NCI-H1048 (cell line): ENCODE measurements at places on chromosomes 11 and 22.
A peak's percentile ranks its signal among the peaks of the same experiment; 100 is the strongest.

DNA sequence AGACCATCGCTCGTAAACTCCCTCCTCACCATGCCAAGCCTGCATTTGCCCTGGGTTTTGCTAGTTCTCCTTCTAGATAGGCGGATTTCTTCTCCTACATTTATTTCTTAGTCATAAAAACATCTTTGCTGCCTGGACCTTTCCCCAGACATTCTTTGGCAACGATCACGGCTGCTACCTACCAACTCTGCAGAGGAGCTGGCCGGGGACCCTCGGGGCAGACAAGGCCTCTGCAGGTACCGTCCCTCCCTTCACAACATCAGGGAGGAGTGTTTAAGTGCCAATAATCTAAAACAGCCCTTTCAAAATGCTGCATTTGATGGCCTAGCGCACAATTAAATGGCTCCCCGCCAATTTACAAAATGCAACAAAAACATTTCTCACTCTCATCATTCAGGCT, 34.4 kb downstream of the BRD1 start:
- no peak for DNase-seq

GRCh38 chr11:12377824-12378593, 638 bp downstream of the PARVA start:
- DNase-seq, result no peak

- DNase-seq, result no peak
Observed at GRCh38 chr11:33642461-33643166, 58.0 kb downstream of the C11orf91 start.

GRCh38 chr11:67116758-67117105, 2.3 kb upstream of the KDM2A start:
- no peak for DNase-seq

DNA sequence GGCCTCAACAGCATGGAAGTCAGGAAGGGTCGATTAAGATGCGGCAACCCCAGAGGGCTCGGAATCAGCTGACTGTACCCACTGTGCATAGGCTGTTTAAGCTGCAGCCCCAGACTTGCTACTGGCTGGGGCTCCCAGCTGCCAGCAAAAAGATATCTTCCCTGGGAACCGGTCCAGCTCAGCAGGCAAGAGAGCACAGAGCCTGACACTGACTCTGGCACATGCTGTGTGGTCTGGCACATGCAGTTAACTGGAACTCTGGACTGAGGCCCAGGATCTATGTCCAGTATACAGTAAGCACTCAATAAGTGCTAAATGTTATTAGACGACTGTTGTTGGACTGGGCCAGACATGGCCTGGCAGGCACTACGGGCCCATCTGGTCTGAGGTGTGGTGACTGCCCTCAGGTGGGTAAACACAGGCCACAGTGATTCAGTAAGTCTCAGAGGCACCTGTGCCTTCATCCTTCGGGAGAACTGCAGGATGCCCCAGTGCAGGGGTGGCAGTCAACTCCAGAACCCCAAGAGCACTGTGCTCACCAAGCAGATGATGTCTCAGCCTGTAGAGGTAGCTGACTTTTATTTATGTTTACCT, 87.6 kb downstream of the LARGE1 start:
- DNase-seq, result no peak

DNA sequence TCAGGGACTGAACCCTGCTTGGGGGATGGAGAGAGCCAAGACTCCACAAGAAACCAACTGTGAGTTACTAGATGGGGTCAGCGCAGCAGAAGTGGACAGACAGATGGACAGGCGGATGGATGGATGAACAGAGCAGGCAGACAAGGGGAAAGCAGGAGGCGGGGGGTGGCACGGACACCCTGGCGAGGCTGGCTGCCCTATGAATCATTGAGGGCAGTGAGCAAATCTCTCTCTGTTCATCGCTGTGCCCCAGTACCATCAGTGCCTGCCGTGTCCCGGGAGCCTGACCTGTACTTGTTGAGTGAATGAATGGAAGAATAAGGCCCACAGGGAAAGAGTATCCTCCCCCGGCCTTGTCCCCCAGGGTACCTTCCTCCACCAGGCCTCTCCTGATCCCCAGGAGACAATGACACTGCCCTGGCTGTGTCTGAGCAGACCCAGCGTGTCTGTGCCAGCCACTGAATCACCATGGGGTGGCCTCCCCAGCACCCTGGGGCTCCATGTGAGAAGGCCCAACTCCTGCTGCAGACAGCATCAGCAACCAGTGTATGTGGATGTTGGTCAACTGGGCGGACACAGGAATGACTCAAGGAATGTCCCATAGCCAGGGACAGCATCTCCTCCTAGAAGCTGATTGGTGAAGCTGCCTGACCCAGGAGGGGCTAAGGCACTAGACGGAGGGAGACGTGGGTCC, 5.1 kb upstream of the KLHL35 start:
- DNase-seq, result no peak

GRCh38 chr11:134079317-134079716, 10.4 kb downstream of the JAM3 start:
- no peak for DNase-seq

DNA sequence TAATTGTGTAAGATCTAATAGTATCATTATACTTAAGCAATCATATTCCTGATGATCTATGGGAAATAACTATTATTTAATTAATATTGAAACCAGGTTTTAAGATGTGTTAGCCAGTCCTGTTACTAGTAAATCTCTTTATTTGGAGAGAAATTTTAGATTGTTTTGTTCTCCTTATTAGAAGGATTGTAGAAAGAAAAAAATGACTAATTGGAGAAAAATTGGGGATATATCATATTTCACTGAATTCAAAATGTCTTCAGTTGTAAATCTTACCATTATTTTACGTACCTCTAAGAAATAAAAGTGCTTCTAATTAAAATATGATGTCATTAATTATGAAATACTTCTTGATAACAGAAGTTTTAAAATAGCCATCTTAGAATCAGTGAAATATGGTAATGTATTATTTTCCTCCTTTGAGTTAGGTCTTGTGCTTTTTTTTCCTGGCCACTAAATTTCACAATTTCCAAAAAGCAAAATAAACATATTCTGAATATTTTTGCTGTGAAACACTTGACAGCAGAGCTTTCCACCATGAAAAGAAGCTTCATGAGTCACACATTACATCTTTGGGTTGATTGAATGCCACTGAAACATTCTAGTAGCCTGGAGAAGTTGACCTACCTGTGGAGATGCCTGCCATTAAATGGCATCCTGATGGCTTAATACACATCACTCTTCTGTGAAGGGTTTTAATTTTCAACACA, 6.4 kb downstream of the BIRC3 start:
- DNase-seq, result no peak

DNA sequence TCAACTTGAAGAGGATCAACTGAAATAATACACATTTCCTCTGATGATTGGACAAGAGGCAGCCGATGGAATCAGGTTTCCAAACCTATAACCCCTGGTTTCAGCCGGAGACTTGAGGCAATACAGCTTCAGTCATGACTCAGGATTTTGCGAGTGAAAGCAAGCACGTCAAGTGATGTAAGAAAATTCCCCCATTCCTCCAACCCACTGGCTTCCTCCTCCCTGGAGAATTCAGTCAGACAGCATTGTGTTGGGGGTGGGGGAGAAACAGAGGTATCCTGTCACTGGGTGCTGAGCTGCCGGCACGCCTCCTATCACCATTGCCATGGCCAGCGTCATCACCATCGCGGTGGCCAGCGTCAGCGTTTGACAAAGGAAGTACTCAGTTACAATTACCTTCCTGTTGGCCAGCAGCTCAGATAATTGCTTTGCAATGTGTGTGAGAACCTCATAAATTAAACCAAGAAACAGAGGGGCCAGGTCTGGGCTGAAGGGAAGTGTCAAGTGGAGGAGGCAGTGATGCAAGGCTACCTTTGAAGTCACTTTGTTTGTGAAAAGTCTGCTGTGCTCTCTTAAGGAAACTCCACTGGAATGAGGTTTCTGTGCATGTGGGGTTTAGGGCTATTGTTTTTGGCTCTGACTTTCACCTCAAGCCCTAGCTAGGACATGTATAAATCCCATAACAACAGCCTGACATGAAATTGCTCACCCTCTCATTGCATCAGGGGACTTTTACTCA, 50.2 kb downstream of the LIF start:
- DNase-seq, result no peak

GRCh38 chr11:77580712-77581337, 8.9 kb upstream of the AQP11 start:
- DNase-seq, result no peak

DNA sequence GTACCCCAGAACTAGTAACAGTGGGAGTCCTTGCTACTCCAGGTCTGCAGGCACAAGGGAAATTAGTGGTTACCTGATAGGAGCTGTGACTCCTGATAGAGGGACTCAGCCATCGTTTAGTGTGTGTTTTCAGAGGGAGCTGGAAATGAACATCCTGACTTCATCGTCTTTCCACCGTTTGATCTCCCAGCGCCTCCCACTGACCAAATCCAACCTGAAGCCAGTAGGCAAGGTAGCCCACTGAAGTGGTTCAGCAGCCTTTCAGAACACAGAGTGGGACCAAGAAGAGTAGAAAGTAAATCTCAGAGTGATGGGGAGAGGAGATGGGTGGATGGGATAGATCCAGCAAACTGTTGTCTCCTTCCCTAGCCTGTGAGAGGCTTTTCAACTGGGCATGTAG, 385.9 kb downstream of the INSC start:
- DNase-seq, result no peak

DNA sequence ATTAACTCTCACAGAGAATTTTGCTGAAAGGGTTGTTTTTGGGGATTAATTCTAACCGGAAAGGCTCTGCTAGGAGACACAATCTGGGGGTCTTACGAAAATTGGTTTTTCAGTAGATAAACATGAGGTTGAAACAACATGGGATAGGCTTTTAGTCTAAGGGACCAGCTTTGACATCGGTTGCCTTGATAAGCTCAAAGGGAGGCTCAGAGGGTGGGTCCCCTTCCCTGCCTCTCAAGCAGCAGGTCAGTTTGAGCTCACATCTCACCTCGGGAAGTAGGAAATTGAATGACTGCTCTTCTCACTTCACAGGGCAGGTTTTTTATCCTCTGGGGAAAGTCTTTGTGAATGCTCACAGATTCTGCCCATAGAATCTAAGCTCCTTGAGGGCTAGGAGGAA, 70.2 kb upstream of the KIRREL3 start:
- no peak for DNase-seq

- DNase-seq, result no peak
Observed at GRCh38 chr11:12288931-12289666, 88.3 kb upstream of the PARVA start.

- no peak for DNase-seq
Observed at GRCh38 chr11:8567602-8568198, 26.3 kb downstream of the STK33 start.

- peak; percentile 4 for DNase-seq
Observed at GRCh38 chr22:43884600-43885318, 7.1 kb downstream of the PNPLA5 start.

GRCh38 chr22:40046126-40046525, 51.4 kb downstream of the FAM83F start:
- DNase-seq, result no peak

- no peak for DNase-seq
Observed at GRCh38 chr22:23178512-23179254, 1.6 kb upstream of the BCR start.

DNA sequence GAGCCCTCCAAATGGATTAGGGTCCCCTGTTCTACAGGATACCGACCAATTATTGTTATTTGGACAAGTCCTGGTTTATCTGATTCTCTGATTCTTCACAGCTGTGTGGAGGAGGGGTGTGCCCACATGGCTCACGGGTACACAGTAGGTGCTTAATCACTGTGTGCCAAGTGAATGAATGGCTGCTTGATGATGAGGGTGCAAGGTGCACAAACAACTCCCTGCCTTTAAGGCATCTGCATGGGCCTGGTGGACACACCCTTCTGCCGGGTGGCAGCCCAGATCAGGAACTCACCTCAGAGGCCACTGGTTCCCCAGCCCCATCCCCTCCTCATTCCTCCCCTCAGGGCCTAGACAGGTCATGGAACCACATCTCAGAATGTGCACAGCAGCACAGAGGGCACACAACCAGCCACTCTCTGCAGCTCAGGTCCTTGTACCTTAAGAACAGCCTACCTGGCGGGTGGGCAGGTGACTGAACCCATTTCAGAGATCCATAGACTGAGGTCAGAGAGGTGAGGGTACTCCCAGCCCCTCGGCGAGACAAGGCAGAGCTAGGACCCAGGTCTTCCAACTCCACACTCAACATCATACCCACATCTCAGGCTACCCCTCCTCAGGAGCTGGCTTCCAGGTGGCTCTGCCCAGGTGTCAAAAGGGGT, 50.3 kb downstream of the SHANK2 start:
- no peak for DNase-seq

DNA sequence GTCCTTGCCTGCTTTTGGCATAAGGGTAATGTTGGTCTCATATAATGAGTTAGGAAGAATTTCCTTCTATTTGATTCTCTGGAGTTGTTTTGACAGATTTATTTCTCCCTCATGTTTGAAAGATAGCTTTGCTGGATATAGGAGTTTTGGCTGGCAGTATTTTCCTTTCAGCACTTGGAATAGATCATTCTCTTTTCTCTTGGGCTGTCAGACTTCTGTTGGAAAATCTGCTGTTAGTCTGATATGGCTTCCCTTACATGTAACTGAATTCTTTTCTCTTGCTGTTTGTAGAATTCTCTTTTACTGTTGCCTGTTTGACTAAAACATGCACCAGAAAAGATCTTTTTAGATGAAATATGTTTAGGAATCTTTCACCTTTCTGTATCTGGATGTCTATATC, 165.5 kb downstream of the GUCY1A2 start:
- no peak for DNase-seq

DNA sequence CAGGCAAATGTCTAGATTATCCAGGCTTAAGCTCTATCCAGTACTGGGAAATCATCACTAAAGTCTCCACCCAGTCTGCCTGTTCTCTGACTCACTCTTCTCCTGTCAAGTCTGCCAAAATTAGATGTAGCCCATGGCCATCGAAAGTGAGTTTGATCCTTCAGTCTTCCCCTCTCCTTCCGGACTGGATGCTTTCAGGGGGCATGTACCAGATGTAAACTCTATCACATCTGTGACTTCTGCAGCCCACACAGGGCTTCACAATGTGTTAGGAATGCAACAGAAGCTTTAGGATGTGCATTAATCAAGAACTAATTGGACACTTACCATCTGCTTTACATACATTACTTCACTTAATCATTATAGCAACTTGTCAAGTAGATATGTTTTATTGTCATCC, 12.3 kb downstream of the ME3 start:
- DNase-seq, result no peak
